ENCODE measurements at places on chromosomes 2 and 18. TPM values are rescaled to one million over a fixed set of nuclear protein-coding genes. Genes with fewer than 3 reads are reported as not detected.

- H3K36me3 ChIP-seq: no peaks in the 10 kb centered on the region
- H3K27me3 ChIP-seq: no peaks in the 10 kb centered on the region
- no peak for DNase-seq
Observed at GRCh38 chr2:159614534-159615366, 1.6 kb downstream of the BAZ2B start.

GRCh38 chr2:234031207-234031606 lies 19.3 kb upstream of the SPP2 start:
- H3K36me3 ChIP-seq: no peaks in the 10 kb centered on the region
- H3K27me3 ChIP-seq: no peaks in the 10 kb centered on the region
- H3K27ac ChIP-seq: no peak overlapping the region
- H3K4me3 ChIP-seq: no peak overlapping the region

The FEV gene
- total RNA-seq: not detected

GRCh38 chr2:60331115-60331809 lies 222.2 kb downstream of the BCL11A start:
- no peak overlapping the region for H3K27ac ChIP-seq
- H3K27me3 ChIP-seq: no peaks in the 10 kb centered on the region
- no peaks in the 10 kb centered on the region for H3K36me3 ChIP-seq

The SCN7A gene
- total RNA-seq: 6.0 TPM

GRCh38 chr2:231228223-231228622 lies 29.8 kb downstream of the ARMC9 start:
- H3K36me3 ChIP-seq: no peaks in the 10 kb centered on the region
- DNase-seq: no peak
- H3K4me1 ChIP-seq: peaks cover 6% of the 10 kb centered on the region
- no peak overlapping the region for H3K4me3 ChIP-seq

DNA sequence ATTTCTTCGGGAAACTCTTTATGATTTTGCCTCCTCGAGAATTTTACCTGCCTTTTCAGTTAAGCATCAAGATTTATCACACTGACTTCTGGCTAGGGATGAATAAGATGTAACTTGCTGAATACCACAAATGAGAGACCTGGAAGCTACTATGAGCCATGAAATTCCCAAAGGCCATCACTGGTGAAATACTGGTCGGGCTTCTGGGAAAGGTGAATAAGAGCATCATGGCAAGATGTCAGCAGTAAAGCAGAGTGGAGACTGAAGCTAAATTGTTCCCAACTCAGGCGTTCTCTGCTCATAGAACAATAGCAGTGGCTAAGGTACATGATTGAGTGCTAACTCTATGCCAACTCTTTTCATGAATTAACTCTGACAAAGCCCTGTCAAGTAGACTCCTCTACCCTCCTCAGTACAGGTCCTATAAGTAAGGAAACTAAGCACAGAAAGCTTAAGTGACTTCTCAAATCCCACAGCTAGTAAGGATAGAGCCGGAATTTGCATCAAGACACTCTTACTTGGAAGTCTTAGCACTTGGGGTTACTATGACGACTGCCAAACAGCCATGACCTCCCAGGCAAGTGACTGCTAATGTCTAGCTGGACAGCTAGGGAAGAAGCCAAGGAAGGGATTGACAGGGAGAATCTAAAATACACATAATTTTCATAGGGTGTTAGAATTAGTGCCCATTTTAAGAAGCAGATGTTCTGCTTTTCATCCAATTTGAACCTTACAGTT lies 22.7 kb upstream of the DSC3 start:
- H3K4me3 ChIP-seq: no peak overlapping the region
- H3K36me3 ChIP-seq: no peaks in the 10 kb centered on the region
- no peak overlapping the region for H3K27ac ChIP-seq
- DNase-seq: no peak
- H3K27me3 ChIP-seq: no peaks in the 10 kb centered on the region
- no peaks in the 10 kb centered on the region for H3K4me1 ChIP-seq

- H3K27ac ChIP-seq: no peak overlapping the region
- H3K4me3 ChIP-seq: no peak overlapping the region
- H3K4me1 ChIP-seq: no peaks in the 10 kb centered on the region
- DNase-seq: no peak
Observed at GRCh38 chr2:28419443-28420270, 27.0 kb downstream of the FOSL2 start.

- H3K4me3 ChIP-seq: no peak overlapping the region
- no peaks in the 10 kb centered on the region for H3K36me3 ChIP-seq
- no peak for DNase-seq
- H3K27ac ChIP-seq: no peak overlapping the region
- no peaks in the 10 kb centered on the region for H3K4me1 ChIP-seq
Observed at GRCh38 chr2:99035920-99036319, 99.9 kb upstream of the CRACDL start.
